ENCODE measurements at places on chromosomes 1 and 21. TPM values are rescaled to one million over a fixed set of nuclear protein-coding genes. Genes with fewer than 3 reads are reported as not detected.

The UMODL1 gene
- total RNA-seq = 0.39 TPM

The ANKRD34A gene
- total RNA-seq = 2.6 TPM

- H3K27me3 ChIP-seq = peaks cover 7% of the 10 kb centered on the region
- H3K36me3 ChIP-seq = no peaks in the 10 kb centered on the region
- no peaks in the 10 kb centered on the region for H3K4me1 ChIP-seq
- no peak overlapping the region for H3K4me3 ChIP-seq
- no peak overlapping the region for H3K27ac ChIP-seq
These were observed 34.0 kb upstream of the PROX1 start for GRCh38 chr1:213953806-213954205.

- peaks cover 4% of the 10 kb centered on the region for H3K4me1 ChIP-seq
- H3K36me3 ChIP-seq = peaks cover 13% of the 10 kb centered on the region
- DNase-seq = no peak
- no peak overlapping the region for H3K4me3 ChIP-seq
These were observed 160.1 kb downstream of the PTPRC start for GRCh38 chr1:198798923-198799386.

- no peaks in the 10 kb centered on the region for H3K4me1 ChIP-seq
- no peaks in the 10 kb centered on the region for H3K36me3 ChIP-seq
- no peak overlapping the region for H3K27ac ChIP-seq
- H3K27me3 ChIP-seq = peaks cover 5% of the 10 kb centered on the region
- no peak overlapping the region for H3K4me3 ChIP-seq
- no peak for DNase-seq
These were observed 80.2 kb upstream of the GADD45A start for GRCh38 chr1:67604778-67605177.

DNA sequence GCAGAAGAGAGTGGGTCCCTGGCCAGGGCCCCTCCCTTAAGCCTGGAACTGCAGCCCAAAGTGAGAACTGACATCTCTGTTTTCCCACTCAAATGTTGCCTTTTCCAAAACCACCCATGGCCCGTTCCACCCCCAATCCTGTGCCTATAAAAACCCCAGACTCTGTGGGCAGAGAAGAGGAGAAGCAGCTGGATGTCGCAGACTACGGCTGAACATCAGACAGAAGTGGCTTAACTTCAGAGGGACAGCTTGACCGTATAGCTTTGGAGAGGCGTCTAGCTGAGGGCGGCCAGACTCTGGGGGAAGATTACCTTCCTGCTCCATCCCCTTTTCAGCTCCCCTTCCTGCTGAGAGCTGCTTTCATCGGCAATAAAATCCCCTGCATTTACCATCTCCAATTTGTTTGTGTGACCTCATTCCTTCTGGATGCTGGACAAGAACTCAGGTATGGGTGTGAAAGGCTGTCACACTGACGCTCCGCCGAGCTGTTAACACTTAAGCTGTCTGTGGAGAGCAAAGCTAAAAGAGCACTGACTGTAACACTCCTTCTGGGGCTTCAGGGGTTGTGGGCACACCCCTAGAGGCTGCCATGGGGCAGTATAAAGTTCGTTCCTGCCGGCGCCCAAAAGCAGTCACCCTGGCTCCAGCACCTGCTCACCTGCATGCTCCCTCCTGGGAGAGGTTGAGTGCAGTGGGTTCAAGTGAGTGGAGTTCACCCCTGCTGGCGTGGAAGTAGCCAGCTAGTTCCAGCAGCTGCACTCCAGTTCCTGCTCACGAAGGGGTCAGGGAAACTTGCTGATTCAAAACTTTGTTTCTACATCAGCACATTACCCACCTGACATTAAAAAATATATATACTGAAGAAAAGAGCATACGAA is 19.6 kb upstream of the ERO1B start:
- H3K27me3 ChIP-seq = no peaks in the 10 kb centered on the region
- no peak overlapping the region for H3K27ac ChIP-seq
- DNase-seq = no peak
- no peak overlapping the region for H3K4me3 ChIP-seq

- no peaks in the 10 kb centered on the region for H3K27me3 ChIP-seq
- no peaks in the 10 kb centered on the region for H3K36me3 ChIP-seq
- H3K4me1 ChIP-seq = no peaks in the 10 kb centered on the region
- no peak overlapping the region for H3K4me3 ChIP-seq
- DNase-seq = no peak
- H3K27ac ChIP-seq = no peak overlapping the region
These were observed 142.3 kb downstream of the PBX1 start for GRCh38 chr1:164701189-164701761.

DNA sequence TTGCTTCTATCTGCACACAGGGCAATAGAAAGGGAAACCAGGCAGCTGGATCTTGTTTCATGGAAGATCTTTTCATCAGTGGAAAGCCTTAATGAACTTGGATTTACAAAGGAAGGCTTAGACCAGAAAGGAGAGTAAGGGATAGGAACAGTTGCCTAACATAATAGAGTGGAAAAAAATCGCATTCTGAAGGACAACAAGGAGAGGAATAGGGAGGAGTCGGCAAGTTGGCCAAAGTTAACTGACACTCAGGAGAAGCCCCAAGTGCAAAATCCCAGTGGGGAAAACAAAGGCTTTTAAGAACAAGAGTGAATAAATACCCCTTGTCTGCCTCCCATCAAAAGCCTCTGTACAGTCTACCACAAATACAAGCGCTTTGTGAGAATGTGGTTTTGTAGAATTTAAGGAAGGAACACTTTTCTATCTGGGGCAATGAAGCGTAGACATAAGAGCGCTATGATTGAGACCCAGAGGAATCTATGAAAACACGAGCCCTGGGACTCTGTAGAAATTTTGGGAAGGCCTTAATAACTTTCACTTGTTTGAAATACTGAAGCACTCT is 74.1 kb downstream of the ZNF648 start:
- H3K36me3 ChIP-seq = no peaks in the 10 kb centered on the region
- no peaks in the 10 kb centered on the region for H3K4me1 ChIP-seq
- H3K27ac ChIP-seq = no peak overlapping the region
- H3K4me3 ChIP-seq = no peak overlapping the region

DNA sequence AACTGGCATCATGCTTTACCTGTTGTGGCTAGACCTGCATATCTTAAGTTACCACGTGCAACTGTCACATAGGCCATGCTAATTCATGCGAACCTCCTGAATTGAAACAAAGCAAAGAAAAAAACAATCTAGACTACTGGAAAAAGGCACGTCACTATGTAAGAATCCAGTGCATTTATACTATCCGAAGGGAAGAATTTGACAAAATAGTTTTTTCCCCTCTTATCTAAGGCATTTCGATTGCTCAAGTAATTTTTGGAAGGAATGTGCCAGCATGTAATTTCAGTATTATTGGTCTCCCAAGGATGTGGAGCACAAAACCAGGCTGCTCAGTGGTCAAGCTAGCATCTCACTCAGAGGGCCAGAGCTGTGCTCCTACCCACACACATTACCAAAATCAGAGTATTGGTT is 31.5 kb upstream of the C1orf198 start:
- no peak overlapping the region for H3K4me3 ChIP-seq
- H3K4me1 ChIP-seq = no peaks in the 10 kb centered on the region
- H3K27me3 ChIP-seq = no peaks in the 10 kb centered on the region
- H3K27ac ChIP-seq = no peak overlapping the region
- no peak for DNase-seq

GRCh38 chr1:216793973-216794372 is 70.7 kb upstream of the ESRRG start:
- no peak for DNase-seq
- H3K27ac ChIP-seq = no peak overlapping the region
- H3K36me3 ChIP-seq = no peaks in the 10 kb centered on the region
- H3K4me1 ChIP-seq = no peaks in the 10 kb centered on the region
- no peak overlapping the region for H3K4me3 ChIP-seq
- H3K27me3 ChIP-seq = no peaks in the 10 kb centered on the region

DNA sequence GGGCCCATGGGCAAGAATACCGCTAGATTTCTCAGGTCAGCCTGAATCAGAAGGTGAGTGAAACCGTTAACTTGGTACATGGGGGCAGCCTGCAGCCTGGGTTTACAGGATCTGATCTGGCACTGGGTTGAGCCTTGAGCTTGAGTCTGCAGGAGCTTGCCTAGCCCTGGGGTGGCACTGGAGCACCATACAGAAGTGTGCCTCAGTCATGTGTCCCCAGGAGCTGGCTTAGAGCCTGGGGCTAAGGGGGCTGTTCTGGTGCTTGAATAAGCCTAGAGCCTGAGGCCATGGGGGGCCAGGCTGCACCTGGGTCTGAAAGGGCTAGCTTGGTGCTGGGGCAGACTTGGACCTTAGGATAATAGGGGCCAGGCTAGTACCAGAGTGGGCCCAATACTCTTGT is 457.2 kb upstream of the PBX1 start:
- H3K36me3 ChIP-seq = no peaks in the 10 kb centered on the region
- H3K4me3 ChIP-seq = no peak overlapping the region
- H3K27me3 ChIP-seq = no peaks in the 10 kb centered on the region
